ENCODE measurements at places on chromosomes 6 and 20.

- no peak for DNase-seq
These were observed 11.4 kb upstream of the DUSP22 start for GRCh38 chr6:280775-281468.

DNA sequence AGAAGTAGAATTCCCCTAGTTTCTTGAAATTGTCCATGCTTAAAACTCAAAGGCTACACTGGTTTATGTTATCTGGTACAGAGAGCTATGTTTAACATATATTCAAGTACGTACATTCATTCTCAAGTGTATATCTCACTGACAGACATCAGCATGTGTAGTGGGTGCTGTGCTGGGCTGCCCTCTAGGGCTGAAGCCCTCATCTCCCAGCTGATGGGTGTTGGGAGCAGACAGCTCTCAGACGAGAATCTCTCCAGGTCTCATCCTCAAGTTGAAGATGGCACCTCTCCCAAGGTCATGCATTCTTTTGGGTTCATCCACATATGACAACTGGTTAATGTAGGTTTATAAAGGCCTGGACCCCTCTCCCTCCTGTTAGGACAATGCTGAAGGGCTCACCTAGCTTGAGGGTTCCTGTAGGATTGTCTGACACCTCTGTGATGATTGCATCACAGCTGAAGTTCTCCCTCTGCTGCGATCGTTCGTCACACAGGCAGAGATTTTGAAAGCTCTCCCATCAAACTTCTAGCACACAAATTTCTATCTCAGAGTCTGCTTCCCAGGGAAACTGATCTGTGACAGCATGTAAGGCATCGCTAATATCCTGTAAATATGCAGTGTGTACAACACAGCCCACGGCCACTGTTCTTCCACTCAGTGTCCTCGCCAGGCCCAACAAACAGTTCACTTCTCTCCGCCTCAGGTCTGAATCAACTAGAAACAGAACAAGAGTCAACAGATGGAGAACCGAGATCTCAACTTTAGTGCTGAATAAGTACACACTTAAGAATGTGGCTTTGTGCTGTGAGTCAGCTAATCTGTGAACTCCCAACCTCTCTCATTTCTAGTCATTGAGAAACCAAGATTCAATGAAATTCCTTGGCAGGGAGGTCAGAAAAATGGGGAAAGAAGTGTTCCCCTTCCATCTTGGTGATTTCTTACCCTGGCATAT lies 43.2 kb downstream of the PREP start:
- DNase-seq, result no peak

DNA sequence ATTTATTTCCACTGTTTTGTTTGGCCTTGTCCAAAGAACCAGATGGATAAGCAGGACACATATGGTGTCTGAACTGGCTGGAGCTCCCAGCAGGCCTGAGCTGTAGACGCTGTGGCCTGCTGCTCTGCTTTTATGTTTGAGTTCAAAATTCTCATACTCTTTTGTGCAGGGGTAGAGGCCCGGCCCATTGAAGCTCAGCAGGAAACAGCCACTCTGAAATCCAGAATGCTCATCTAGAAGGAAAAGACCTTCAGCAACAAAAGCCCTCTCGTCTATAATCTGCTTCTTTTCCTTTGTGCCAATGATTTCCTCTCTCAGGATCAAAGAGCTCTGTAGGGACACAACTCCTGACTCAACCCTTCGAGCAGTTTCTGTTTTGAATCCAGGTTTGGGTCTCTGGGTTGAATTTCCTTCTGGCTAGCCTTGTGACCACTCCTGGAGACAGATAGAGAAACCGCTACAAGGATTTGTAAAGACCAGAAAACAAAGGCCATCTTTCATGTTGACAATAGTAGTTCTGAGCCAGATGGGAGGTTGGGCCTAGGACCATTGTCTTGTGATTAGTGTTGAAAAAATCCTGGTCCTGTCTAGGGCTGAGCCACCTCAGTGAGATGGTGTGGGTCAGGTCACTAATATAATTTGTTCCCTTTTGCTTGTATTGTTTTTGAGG lies 446.7 kb downstream of the BCKDHB start:
- DNase-seq, result no peak

DNA sequence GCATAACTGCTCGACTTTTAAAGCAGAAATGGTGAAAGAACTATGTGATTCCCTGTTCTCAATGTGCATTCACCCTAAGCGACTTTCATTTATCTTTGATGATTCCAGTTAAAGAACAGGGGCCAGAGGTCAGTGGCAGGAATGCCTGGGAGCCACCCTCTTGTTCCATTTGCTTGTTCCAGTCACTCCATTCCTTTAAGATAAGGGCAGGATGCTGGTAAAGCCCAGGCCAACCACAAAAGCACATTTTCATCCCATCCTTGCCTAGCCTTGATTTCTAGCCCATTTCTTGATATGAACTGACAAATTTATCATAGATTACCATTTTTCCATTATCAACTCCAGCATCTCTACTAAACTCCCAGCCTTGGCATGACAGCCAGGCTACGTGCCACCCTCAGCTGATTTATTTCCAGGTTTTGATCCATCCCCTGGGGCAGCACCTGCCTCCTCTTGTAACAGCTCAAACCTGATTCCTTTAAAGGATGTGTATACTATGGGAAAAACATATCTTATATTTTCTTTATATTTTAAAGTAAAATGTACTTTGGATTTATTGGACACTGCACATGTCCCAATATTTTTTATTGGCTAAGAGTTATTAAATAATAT lies 19.2 kb downstream of the HMGN3 start:
- no peak for DNase-seq

GRCh38 chr20:57169162-57169561 lies 97.3 kb downstream of the BMP7 start:
- DNase-seq, result no peak

- no peak for DNase-seq
These were observed 650.5 kb downstream of the UTRN start for GRCh38 chr6:144935661-144936060.

DNA sequence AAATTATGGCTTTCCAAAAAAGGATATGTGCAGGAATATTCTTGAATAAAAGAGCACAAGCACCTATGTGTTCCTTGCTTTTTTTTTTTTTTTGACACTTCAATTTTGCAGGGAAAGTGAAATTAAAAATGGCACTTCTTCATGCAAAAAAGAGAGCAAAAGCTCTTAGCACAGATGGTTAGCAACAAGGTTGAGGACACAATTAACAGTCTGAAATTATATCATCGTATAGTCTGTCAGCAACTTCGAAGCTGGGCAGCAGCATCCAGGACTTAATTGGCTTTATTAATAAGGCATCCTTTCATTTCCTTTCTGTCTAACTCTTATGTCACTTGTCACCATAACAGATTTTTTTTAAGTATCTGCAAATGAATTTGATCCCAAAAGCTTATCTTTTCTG lies 122.6 kb downstream of the FUT9 start:
- DNase-seq, result no peak

- no peak for DNase-seq
These were observed 34.6 kb upstream of the EPHA7 start for GRCh38 chr6:93453956-93454355.

- DNase-seq, result peak; percentile 13
These were observed 25.5 kb upstream of the ASXL1 start for GRCh38 chr20:32332614-32333013.

- no peak for DNase-seq
These were observed 191.6 kb downstream of the ADAT2 start for GRCh38 chr6:143258945-143259344.

GRCh38 chr6:64259372-64259771 lies 623.8 kb downstream of the PHF3 start:
- DNase-seq, result no peak

GRCh38 chr6:153956808-153957207 lies 82.2 kb upstream of the OPRM1 start:
- no peak for DNase-seq

GRCh38 chr6:141539617-141540016 lies 593.1 kb upstream of the GJE1 start:
- no peak for DNase-seq

DNA sequence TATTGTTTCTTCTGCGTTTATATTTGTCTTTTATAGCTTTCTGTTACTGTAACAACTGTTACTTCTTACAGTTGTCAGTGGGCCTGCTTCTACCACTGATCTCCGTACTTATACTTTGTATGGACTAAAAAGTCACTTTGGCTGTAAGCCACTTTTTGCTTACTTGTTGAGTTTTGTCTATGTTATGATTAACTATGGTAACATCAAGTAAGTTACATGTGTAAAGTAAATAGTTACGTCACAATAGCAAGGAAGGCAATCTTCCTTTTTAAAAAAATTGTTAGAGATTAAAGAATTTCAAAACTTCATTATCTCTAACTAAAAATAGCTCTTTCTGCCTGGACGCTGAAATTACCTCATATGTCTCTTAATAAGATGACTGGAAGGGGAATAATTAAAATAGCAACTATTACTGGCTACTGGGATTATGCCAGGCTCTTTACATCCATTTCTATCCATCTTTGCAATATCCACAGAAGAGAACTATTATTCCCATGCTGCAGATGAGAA lies 10.9 kb downstream of the TFB1M start:
- DNase-seq, result no peak

DNA sequence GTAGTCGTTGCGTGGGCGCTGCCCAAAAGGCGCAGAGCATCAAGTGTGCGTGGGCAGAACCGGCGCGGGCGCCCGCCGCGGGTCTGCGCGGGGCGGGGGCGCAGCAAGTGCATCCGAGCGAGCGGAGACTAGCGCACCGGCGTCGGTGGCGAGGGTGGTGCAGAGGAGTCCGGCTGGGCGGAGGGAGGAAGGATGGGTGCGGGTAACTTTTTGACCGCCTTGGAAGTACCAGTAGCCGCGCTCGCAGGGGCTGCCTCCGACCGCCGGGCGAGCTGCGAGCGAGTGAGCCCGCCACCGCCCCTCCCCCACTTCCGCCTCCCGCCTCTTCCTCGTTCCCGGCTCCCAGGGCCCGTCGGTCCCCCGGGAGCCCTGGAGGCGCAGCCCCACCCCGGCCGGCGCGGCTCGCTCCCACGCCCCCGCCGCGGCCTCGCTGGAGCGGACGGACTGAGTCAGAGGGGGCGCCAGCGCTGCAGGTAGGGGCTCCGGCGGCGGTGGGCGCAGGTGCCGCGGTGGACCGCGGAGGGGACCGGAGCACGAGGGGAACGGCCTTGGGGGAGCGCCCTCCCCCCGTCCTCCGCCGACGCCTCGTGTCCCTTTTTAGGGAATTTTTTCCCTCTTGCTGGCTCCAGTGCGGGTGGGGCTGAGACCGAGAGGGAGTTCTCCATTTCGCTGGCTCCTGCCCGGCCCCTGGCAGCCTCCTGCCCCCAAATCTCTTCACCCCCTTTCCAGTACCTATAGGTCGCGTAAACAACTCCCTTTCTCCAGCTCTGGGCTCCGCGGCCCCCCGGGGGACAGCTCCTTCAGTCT lies 1.6 kb upstream of the DBNDD2 start:
- DNase-seq, result peak; percentile 71

DNA sequence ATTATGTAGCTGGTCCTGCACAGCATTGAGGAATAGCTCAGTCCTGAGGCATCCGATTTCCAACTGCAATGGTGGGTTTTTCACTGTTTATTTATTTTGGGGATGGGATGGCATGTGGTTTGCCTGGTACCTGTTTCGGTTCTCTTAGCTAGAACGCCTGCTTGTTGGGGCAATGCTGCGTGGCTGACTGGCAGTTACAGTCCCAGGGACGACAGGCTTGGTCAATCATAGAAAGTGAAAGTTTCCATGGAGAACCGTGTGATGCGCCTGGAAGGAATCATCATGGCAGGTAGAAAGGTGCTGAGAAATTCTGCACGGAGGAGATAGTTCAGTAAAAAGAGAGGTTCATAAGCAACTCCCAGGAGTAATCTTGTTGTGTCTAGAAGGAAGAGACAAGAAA lies 18.4 kb downstream of the ID4 start:
- DNase-seq, result no peak

GRCh38 chr6:35090734-35091133 lies 50.4 kb downstream of the TCP11 start:
- no peak for DNase-seq

GRCh38 chr20:59146780-59147565 lies 16.6 kb upstream of the ZNF831 start:
- no peak for DNase-seq

DNA sequence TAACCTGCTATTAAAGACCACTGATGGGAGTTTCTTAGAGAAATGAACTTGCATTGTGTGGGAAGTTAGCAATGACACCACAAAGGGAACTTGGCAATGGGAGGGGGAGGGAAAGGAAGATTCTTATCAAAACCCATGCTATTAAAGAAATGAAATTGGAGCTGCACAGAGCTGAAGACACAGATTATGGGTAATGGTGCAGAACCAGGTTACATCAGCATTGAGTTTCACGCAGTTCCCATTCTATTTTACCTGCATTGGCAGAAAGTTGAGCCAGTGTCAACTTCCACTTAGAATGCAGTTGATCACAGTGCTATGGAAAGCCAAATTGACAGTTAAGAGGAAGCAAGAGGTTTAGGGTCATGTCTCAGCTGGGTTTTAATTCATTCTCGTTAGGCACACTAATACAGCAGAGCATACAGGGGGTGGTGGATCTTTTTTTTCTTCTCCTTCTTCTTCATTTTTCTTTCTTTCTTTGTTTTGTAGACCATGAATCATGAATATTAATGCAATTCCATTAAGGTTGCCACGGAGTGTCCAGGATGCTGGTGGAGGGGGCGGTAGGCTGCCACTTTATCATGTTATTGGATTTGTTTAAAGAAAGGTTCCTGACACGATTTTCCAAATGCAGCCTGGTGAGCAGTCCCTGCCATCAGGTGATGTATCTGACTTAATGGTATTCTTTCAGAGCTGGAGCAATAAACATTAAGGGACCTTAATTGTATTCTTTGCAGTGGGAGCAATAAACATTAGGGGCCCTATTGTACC lies 1092.0 kb upstream of the MAP3K7 start:
- DNase-seq, result no peak

DNA sequence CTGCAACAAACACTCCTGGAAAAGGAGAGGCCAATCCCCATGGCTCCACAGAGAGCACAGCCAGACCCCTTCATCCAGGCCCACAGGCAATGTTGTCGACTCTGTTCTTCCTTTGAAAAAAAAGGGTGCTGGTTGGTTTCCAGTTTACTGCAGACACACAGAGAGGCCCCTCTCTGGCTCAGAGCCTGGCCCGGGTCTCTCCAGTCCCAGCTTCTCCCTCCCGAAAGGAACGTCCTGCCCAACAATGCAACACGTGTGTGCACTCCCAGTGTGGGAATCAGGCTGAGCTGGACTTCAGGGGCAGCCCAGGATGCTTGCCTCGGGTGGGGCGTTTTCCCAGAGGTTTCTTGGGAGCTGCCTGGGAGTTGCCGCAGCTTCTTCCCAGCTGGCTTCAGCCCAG lies 4.5 kb upstream of the NKAIN4 start:
- DNase-seq, result no peak

DNA sequence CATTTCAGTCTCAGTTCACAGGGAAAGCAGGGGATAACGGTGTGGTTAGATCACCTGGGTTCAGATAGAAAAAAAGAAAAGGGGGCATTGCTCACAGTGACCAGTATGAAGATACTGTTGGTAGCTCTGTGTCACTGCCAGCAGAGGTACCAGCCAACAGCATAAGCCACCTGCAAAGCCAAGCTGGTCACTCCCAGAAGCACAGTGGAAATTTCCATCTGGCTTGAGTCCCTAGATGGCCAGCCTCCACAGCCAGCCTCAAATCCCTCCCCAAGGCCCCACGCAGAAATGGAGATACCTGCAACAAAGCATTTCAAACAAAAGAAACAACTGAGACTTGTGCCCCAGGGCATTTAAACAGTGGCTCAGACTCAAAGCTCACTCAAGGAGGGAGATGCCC lies 11.6 kb downstream of the DEFB127 start:
- DNase-seq, result no peak

- no peak for DNase-seq
These were observed 143.7 kb downstream of the PDE10A start for GRCh38 chr6:165519316-165519715.

- DNase-seq, result peak; percentile 59
These were observed 77.1 kb downstream of the SGK1 start for GRCh38 chr6:134240665-134241431.

- DNase-seq, result peak; percentile 45
These were observed 454 bp downstream of the L3MBTL3 start for GRCh38 chr6:130018744-130019325.
